ENCODE measurements at places on chromosomes 7 and 10.

DNA sequence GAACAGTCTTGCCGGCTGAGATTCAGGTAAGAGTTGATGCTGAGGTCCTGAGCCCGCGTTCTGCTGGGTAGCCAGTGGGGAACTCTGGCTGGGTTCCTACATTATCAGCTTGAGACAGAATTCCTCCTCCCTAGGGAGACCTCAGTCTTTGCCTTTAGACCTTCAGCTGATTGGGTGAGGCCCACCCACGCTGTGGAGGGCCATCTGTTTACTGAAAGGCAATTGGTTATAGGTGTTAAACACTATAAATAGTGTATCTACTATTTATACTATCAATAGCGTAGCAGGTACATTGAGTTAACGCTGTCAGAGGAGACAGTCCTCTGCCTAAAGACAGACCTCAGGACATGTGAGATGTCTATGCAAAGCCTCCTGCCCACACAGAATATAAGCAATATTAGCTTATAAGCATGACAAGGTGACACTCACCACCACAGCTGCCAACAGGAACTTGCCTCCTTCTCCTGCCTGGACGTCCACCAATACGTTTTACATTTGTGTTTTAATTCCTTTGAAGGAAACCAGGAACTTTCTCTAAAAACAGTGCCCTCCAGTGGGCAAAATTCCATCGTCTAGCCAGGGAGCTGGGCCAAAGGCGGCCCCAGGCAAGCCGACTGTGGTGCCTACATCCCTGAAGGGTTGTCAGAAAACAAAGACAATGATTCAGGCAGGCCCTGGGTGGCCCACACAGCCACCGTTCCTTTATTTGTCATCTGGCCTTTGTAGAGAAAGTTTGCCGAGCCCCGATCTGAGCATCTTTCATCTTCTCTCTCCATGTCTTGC, 58.8 kb downstream of the INSIG1 start:
- peaks cover 26% of the 10 kb centered on the region for H3K4me1 ChIP-seq
- H3K27ac ChIP-seq: no peak overlapping the region
- DNase-seq: no peak
- H3K36me3 ChIP-seq: no peaks in the 10 kb centered on the region

DNA sequence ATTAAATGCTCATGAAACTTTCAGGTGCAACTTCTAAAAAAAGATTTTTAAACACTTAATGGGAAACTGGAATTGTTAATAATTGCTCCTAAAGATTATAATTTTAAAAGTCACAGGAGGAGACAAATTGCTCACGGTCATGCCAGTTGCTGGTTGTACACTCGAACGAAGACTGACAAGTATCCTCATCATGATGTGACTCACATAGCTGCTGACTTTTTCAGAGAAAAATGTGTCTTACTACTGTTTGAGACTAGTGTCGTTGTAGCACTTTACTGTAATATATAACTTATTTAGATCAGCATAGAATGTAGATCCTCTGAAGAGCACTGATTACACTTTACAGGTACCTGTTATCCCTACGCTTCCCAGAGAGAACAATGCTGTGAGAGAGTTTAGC, 79.3 kb downstream of the ITGB8 start:
- H3K27ac ChIP-seq: no peak overlapping the region
- no peaks in the 10 kb centered on the region for H3K36me3 ChIP-seq
- H3K27me3 ChIP-seq: no peaks in the 10 kb centered on the region
- no peaks in the 10 kb centered on the region for H3K4me1 ChIP-seq

GRCh38 chr10:65320236-65321026, 1605.4 kb upstream of the LRRTM3 start:
- DNase-seq: no peak
- H3K27ac ChIP-seq: no peak overlapping the region
- H3K27me3 ChIP-seq: no peaks in the 10 kb centered on the region
- no peaks in the 10 kb centered on the region for H3K4me1 ChIP-seq
- H3K36me3 ChIP-seq: no peaks in the 10 kb centered on the region

- no peak overlapping the region for H3K4me3 ChIP-seq
- H3K27me3 ChIP-seq: peaks cover 15% of the 10 kb centered on the region
- no peak for DNase-seq
These were observed 129.2 kb upstream of the SEC61G start for GRCh38 chr7:54888067-54888733.

GRCh38 chr7:81195033-81195432, 276.2 kb upstream of the SEMA3C start:
- no peaks in the 10 kb centered on the region for H3K4me1 ChIP-seq
- H3K4me3 ChIP-seq: no peak overlapping the region
- no peaks in the 10 kb centered on the region for H3K36me3 ChIP-seq
- DNase-seq: no peak
- H3K27ac ChIP-seq: no peak overlapping the region
